Esophagus squamous epithelium (tissue), 5 donors: ENCODE measurements at places on chromosomes 6 and 20. TPM values are rescaled to one million over a fixed set of nuclear protein-coding genes. Genes with fewer than 3 reads are reported as not detected.

The COL19A1 gene
- not detected for total RNA-seq

The TRIM40 gene
- not detected for total RNA-seq

The TPX2 gene
- total RNA-seq: 24.6 TPM

The LY6G6F gene
- not detected for total RNA-seq

The MYLK2 gene
- total RNA-seq: 0.38 TPM

The EFCAB8 gene
- not detected for total RNA-seq

The FAM83B gene
- total RNA-seq: 57.8 TPM

The PRDM13 gene
- total RNA-seq: not detected

The ROS1 gene
- not detected for total RNA-seq

The C20orf141 gene
- not detected for total RNA-seq

The ZFP64 gene
- total RNA-seq: 15.1 TPM

The BPIFB4 gene
- not detected for total RNA-seq

The DLK2 gene
- 16.5 TPM for total RNA-seq

The CYP24A1 gene
- 1.3 TPM for total RNA-seq

The OR2H2 gene
- not detected for total RNA-seq

The RBM24 gene
- 2.7 TPM for total RNA-seq

The C20orf204 gene
- 0.57 TPM for total RNA-seq

The SLC35D3 gene
- not detected for total RNA-seq

The TMEM74B gene
- 1.1 TPM for total RNA-seq

The NKX2-4 gene
- not detected for total RNA-seq

The FAM209B gene
- total RNA-seq: not detected

The RRBP1 gene
- 63.0 TPM for total RNA-seq

The PLA2G7 gene
- not detected for total RNA-seq

The CLVS2 gene
- total RNA-seq: not detected

The RBL1 gene
- total RNA-seq: 10.9 TPM

The HLA-DQB2 gene
- total RNA-seq: 7.8 TPM

The AVP gene
- total RNA-seq: not detected

The SGK2 gene
- 3.6 TPM for total RNA-seq

The SLC22A16 gene
- total RNA-seq: not detected

The RSPO3 gene
- total RNA-seq: 7.1 TPM

The AURKA gene
- total RNA-seq: 7.5 TPM

The GSTA2 gene
- not detected for total RNA-seq

The FAXC gene
- 5.9 TPM for total RNA-seq

The FAM83C gene
- total RNA-seq: 29.5 TPM

The RPP21 gene
- 101 TPM for total RNA-seq

The KIF25 gene
- not detected for total RNA-seq

The PHACTR2 gene
- 76.9 TPM for total RNA-seq

The CNR1 gene
- total RNA-seq: 0.38 TPM

The KCNS1 gene
- total RNA-seq: 0.29 TPM

The IMPG1 gene
- not detected for total RNA-seq

The PREX1 gene
- total RNA-seq: 7.0 TPM

The CRISP2 gene
- not detected for total RNA-seq

The ESR1 gene
- 0.40 TPM for total RNA-seq

The BCAS1 gene
- 0.97 TPM for total RNA-seq

The CENPB gene
- total RNA-seq: 71.7 TPM

The RIPPLY2 gene
- 1.1 TPM for total RNA-seq

The ID4 gene
- total RNA-seq: 23.9 TPM

The TUBB2B gene
- 1.6 TPM for total RNA-seq

The SFTA2 gene
- total RNA-seq: 6.3 TPM

The RAMACL gene
- total RNA-seq: 1.4 TPM

The CFAP61 gene
- total RNA-seq: not detected

The HBS1L gene
- total RNA-seq: 44.1 TPM

The EPB41L2 gene
- 6.2 TPM for total RNA-seq

The PLG gene
- total RNA-seq: not detected

The SYNDIG1 gene
- not detected for total RNA-seq

The LIME1 gene
- 22.3 TPM for total RNA-seq

The TFAP2D gene
- not detected for total RNA-seq

The MAS1 gene
- total RNA-seq: not detected

The PRR18 gene
- not detected for total RNA-seq
